ENCODE measurements at places on chromosomes 16 and 17.

DNA sequence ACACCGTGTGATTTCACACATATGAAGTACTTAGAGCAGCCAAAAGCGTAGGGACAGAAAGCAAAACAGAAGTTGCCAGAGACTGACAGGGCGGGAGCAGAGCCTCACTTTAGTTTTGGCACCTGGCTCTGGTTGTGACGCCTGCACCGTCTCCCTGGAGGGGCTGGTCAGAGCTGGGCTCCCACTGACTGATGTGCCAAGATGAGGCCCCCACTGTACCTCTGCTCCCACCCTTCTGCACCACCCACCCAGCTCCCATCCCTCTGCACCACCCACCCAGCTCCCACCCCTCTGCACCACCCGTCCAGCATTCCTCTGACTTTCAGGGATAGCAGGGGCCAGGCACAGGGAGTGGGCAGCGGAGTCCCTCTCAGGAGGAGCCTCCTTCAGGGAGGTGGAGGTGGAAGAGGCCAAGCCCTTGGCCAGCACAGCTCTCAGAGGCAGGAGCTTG lies 3.2 kb upstream of the PRSS21 start:
- no peak for DNase-seq

- no peak for DNase-seq
Observed at GRCh38 chr17:72479113-72479512, 358.3 kb downstream of the SOX9 start.

GRCh38 chr17:78130090-78130436 lies 508 bp upstream of the TMC8 start:
- DNase-seq: no peak

DNA sequence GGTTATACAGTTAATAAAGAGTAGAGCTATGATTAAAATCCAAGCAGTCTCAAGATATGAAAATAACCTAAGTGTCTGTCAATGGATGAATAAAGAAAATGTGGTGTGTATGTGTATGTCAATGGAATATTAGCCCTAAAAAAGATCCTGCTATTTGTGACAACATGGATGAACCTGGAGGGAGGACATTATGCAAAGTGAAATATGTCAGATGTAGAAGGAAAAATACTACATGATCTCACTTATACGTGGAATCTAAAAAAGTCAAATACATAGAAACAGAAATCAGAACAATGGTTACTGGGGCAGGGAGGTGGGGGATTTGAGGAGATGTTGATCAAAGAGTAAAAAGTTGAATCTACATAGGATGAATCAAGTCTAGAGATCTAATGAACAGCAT lies 20.4 kb downstream of the BRIP1 start:
- no peak for DNase-seq

DNA sequence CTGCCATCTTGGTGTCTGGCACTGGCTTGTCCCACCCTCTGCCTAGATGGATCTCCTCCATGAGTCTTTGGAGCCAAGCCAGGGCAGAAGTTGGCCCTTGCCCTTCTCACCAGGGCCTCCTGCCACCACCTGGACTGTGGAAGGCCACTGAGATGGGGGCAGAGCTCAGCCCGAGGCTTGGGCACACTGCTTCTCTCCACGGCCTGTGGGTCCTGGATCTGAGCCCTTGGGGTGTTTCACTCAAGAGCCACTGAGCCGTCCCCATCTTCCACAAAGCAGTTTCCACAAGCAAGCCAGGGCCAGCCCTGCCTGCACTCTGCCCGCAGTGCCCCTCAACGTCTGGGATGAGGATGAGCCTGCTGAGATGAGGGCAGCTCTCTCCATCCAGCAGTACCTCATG lies 16.7 kb upstream of the CD300A start:
- no peak for DNase-seq

DNA sequence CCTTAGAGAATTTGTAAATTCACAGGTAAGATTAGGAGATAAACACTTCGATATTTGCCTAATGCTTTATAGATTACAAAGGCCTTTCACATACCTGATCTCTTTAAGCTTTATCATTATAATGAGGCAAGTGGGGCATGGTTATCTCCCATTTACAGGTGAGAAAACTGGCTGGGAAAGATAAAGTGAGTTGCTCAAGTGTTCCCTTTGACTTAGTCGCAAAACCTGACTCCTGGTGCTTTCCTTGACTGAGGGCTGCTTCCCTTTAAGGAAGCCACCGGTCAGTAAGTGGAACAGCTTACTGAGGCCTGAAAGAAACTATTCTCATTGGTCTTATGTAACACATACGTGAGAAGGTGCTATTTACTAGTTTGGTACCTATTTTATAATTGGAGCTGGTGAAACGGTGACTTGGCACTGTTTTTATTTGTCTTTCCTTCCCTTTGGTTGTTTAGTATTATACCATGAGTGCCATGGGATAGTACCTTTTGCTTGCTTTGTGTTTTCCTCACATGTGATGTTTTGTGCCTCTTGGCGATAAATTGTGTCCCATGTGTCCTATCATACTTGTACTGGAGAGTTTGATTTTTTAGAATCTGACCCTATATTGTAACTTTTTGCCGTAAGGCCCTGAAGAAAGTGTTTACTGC lies 57.2 kb downstream of the NUP88 start:
- DNase-seq: no peak

- peak; percentile 59 for DNase-seq
Observed at GRCh38 chr17:47279062-47279801, 25.6 kb downstream of the ITGB3 start.

DNA sequence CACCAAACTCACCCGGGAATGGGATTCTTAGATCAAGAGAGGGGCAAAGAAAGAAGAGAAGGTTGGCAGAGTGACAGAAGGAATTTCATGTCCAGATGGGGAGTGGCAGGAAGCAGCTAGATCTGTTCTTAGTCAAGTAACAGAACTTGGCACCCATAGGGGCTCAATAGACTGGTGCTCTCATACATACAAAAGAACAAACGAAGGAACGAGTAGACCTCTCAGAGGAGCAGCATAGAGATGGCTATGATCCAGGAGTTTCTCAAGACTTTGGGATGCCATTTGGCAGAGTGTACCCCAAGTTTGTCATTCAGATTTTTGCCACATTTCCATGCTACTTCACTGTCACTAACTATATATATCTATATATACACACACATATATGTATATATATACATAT lies 47.9 kb downstream of the GINS3 start:
- no peak for DNase-seq

DNA sequence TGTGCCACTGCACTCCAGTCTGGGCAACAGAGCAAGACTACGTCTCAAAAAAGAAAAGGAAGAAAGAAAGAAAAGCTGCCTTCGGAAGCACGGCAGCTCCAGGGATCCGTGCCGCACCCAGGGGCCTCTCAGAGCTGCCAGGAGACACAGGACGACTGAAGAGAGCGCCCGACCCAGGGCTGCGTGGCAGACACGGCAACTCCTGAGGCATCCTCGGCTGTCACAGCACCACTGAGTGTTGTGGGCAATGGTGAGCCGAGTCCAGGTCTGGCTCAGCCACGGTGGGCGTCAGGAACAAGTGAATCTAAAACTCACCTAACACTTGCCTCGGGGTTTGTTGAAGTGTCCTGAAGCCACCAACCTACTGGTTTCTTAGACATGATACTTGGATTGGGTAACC lies 28.8 kb downstream of the PDIA2 start:
- no peak for DNase-seq

GRCh38 chr17:81483862-81484194 lies 28.8 kb downstream of the ACTG1 start:
- DNase-seq: no peak

- no peak for DNase-seq
Observed at GRCh38 chr16:28063591-28064061, at the start of gene GSG1L. TSS of gene GSG1L (minus strand) at chr16:28063714. CDS start at chr16:28063424, 290 bp downstream.

GRCh38 chr16:4075534-4075933 lies 40.7 kb downstream of the ADCY9 start:
- no peak for DNase-seq

- peak; percentile 60 for DNase-seq
Observed at GRCh38 chr17:76434870-76435269, 18.1 kb downstream of the UBE2O start.

GRCh38 chr16:87806641-87807546 lies 41.1 kb upstream of the KLHDC4 start:
- DNase-seq: peak; percentile 100

DNA sequence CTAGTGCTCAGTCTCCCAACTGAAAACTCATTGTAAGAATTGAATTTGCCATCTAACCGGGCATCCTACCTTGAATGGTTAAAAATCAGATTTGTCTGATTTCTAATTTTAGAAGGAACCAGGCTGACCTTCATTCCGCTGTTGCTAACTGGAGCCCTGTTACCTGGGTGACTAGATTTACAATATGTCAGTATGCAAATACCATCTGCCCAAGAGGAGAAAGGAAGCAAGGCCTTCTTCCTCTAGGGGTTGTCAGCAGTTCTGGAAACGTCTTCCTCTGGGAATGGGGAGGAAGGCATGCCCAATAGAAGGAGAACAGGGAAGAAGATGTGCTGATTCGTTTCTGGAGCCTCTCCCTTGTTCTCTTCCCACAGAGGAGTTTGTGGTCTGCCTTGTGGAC lies 137.9 kb downstream of the PITPNC1 start:
- DNase-seq: no peak

- peak; percentile 26 for DNase-seq
Observed at GRCh38 chr17:4594931-4595684, 10.8 kb downstream of the SMTNL2 start.

DNA sequence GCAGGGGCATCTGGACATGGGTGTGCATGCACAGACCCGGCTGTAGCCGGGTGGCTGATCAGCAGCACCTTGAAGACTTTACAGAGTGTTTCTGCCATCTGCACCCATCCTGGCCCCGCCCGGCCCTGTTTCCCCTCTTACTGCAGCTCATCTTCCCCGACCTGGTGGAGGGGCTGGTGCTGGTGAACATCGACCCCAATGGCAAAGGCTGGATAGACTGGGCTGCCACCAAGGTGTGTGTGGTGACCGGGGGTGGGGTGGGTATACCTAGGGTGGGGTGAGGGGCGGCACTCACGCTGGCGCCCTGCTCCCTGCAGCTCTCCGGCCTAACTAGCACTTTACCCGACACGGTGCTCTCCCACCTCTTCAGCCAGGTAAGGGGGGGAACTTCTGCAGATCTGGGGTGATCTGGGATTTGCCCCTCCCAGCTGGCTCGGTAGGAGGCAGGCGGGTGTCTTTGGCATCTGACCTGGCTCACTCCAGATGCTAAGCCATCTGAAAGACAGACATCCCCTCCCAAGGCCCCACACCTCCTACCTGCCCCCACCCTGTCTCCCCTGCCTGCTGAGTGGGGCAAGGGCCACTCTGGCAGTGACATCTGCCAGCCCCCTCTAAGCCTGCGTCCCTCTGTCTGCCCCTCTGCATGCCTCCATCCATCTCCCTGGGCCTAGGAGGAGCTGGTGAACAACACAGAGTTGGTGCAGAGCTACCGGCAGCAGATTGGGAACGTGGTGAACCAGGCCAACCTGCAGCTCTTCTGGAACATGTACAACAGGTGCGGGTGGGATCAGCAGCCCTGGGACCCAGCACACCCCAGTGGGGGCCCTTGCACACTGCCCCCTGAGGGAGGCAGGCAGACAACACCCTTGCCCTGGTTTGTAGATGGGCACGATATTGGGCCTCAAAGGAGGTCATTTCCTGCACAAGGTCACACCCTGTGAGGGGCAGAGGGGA lies 6.6 kb downstream of the NDRG4 start:
- no peak for DNase-seq

DNA sequence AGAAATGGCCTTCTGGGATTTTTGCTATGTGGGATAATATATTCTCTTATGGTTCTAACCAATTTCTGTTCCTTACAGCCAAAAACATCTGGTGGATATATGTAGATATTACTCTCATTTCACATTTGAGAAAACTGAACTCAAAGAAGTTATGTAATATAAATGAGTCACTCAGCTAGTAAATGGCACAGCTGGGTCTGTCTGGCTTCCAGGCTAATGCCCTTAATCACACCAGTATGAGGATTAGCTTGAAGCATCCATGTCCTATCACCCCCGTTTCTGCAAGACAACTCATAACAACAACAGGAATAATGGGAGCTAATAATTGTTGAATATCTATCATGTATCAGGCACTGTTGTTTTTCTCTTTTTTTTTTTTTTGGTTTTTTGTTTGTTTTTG lies 34.4 kb upstream of the USP7 start:
- DNase-seq: peak; percentile 69

DNA sequence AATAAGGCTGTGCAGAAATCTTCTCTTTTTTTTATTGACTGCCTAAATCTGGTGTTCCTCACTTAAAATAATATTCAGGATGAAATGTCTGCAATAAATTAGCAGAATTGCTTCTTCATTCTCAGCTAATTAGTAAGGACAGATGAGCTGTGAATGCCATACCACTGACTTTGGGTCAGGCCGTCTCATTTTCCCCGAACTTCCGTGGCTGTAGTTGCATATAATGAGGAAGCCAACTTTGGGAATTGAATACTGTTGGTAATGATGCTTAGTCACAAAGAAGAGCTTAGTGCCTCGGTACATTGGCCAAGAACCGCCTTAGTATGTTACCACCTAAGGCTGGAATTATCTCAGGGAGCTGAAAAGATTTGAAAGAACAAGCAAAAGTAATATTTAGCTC lies 47.6 kb downstream of the NUP93 start:
- DNase-seq: no peak

GRCh38 chr17:65530523-65531255 lies 30.8 kb downstream of the AXIN2 start:
- DNase-seq: no peak
